ENCODE measurements at places on chromosomes 4 and X. TPM values are rescaled to one million over a fixed set of nuclear protein-coding genes. Genes with fewer than 3 reads are reported as not detected.

USP17L30 gene
- not detected for total RNA-seq

DNA sequence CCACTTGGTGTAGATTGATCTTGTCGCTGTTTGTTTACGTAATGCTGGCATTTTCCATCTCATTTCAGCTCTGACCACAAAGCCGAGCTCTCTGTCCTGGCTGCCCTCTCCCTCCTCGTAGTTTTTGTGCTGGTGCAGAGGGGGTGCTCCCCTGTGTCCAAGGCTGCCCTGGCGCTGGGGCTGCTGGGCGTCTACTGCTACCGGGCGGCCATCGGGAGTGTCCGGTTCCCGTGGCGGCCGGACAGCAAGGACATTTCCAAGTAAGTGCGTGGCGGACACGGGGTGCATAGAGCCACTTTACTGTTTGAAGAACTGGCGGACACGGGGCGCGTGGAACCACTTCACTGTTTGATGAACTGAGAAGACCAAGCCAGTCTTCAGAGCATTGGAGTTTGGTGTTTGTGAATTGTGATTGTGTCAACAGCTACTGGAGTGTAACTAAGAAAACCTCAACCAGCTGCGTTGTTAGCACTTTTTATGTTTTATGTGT lies 28.0 kb downstream of the PIGG start:
- no peak for DNase-seq

DNA sequence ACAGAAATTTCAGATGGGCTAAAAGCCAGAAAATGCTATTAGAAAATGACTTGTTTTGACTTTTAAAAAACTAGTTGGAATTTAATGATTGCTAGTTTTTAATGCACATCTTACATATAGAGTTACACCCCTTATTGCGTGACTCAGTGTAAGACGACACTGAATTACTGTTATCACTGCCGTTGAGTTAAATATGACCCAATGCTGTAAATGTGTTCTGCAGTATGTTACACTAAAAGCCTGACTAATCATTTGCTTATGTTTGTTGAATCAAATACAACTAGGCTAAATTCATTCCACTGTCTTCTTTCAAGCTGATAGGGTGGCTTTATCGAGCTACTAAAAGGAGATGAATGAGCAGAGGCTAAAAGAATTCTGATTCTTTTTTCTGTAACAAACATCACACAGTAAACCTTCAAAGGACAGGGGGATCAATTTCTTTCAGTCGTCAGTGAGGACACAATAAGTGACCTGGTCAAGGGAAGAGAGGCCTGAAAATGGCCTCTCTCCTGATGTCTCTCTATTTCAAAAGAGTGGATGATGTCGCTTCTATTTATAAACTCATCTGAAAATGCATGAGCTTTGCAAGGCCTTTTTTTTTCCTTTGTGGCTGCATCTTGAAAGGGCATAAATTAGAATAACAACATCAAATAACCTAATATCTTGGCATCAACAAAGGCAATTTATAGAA lies 142.2 kb upstream of the KCNIP4 start:
- DNase-seq: no peak

SEL1L3 gene
- 54.0 TPM for total RNA-seq

AKAP4 gene
- total RNA-seq: not detected
